Activated T-helper 1 cell treated with anti-CD3 and anti-CD28 coated beads, Interleukin-2, amount 50 U/mL, for 16 hours (primary cell): ENCODE measurements at places on chromosomes 1 and 21.

- DNase-seq, result no peak
These were observed 30.1 kb downstream of the CDCA8 start for GRCh38 chr1:37722181-37723071.

DNA sequence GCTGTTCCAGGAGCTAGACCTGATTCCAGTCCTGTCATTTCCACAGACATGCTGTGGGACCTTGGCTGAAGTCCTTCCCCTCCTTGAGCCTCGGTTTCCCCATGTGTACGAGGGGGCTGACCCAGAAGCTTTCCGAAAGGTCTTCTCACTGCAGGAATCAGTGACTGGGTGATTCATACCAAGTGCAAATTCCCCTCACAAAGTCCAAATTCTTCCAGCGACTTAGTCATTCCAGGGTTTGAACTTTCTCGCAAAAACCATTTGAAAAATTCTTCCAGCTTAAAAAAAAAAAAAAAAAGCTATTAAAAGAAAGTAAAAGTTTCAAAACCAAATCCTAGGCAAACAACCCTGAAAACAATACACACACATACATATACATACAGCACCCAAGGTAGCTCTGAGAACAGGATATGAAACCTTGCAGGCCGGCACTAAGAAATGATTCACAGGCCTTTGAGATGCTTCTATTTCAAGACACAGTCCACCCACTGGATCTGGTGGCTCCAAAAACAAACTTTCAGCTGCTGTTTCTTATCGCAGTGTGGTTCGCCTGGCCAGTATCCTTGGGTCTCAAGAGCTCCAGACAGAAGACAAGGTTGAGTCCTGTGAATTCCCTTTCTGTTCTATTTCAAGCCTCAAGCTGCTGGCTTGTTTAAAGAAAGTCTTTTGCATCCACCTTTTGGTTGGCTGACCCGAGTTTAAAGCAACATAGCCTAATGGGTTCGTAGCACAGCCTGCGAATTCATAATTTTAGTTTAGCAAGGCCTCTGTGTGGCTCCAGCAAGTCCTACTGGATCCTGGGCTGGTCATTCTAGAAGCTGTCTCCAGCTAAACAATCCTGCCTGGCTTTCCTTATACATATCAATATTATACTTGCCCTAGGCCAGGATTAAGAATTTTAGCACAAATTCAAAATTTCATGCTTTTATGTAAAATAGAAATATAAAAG is 18.0 kb upstream of the ID3 start:
- no peak for DNase-seq

DNA sequence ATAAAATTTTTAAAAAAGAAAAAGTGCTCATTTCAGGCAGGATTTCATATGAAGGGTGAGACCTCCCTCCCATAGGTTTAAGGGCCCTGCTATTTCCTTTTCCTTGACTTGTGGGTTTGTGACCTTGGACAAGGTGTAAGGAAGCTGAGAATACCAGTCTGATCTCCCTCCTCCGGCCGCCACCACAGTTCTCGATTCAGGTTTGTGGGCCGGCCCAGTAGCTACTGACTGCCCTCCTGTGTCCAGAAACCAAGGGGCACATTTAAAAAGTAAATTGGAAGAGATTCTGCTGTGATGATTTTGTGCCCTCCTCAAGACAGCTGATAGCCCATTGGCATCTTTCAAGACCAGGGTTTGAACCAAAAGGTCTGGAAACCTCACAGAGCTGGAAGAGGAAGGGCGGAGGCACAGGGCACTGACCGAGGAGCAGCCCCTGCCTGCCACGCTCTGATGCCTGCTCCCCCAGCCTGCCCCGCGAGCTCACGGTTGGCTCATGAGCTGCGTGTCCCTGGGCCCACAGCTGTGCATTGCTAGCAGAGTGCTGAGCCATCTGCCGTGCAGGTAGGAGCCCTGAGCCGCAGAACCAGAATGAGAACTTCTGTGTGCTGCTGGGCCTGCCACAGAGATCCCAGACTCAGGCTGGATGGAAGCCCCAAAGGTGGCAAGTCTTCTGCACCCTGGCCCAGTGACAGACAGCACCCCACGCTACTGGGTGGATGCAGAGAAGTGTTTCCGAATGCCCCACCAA is 348.7 kb downstream of the NPHP4 start:
- no peak for DNase-seq

DNA sequence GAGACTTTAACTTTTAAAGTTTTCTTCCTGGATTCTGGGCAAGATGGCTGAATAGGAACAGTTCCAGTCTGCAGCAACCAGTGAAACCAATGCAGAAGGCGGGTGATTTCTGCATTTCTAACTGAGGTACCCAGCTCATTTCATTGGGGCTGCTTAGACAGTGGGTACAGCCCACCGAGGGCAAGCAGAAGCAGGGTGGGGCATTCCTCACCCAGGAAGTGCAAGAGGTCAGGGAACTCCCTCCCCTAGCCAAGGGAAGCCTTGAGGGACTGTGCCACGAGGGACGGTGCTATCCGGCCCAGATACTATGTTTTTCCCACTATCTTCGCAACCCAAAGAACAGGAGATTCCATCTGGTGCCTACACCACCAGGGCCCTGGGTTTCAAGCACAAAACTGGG is 121.0 kb downstream of the VAV3 start:
- no peak for DNase-seq

DNA sequence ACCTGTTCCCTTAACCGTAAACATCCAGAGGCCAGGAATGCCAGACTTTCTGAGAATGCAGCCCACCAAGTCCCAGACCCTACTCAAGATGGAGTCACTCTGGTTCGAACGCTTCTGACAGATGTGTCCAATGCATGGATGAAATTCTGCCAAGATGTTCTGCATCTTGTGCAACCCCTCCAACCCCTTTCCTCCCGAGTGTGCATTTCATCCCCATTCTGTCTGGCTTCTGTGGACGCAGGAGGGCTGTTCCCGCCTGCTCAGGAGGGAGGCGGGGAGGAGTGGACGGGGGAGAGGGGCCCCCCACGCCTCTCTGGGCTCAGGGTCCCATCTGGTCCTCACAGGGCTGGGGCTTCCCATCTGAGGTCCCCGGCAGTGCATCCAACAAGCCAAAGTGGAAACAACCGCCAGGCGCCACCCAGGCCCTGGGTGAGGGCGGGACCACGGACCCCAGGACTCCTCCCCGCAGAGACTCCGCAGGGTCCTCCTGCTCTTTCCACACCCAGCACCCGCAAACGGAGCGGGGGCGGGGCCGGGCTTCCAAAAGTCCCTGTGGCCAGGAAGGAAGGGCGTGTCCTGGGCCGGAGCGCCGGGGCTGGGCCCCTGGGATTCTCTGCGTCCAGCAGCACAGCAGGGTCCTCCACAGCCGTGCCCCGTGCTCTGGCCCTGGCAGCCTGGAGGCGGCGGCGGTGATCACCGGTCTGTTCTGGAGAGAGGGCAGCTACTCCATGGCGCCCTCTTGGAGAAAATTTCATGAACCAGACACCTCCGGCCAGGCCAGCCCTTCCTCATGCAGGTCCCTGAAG is 27.8 kb upstream of the SUMO3 start:
- no peak for DNase-seq

- no peak for DNase-seq
These were observed 20.1 kb downstream of the INKA2 start for GRCh38 chr1:111719135-111719534.
